ENCODE measurements at places on chromosomes 3 and 15.
A peak's percentile ranks its signal among the peaks of the same experiment; 100 is the strongest.

DNA sequence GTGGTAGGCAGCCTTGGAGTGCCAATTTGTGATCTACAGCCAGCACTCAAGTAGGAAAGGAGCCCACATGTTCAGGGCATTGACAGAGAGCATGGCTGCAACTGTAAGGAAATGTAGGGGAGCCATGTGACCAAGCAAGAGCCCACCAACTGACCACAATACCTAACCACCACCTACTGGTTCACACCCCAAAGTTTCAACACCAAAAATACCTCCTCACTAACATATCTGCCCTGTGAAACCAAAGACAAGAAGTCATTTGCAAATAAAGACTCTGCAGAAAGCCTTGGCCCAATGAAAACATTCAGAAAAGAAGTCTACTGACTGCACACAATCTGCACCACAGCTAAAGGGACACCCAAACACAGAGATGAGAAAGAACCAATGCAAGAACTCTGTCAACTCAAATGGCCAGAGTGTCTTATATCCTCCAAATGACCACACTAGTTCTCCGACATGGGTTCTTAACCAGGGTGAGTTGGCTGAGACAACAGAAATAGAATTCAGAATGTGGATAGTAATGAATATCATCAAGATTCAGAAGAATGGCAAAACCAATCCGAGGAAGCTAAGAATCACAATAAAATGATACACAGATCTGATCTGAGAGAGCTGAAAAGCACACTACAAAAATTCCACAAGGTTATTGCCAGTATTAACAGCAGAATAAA lies 40.6 kb downstream of the SLC9C1 start:
- DNase-seq = peak; percentile 61

DNA sequence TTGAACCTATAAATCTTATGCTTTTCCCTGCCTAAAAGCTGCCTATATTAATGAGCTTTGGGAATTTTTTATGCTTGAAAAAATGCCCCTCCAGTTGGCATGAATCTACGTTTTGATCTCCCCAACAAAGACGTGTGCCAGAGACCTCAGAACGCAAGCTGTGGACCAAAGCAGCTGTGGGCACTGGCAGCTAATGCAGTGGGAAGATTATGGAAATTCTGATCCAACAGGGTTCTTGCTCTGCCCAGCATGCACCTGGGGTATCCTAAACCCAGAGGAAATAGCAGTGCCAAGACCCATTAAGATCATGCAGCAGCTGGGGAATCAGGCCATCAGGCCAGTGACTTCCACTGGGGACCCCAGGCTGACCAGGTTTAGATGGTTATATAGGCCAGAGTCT lies 423.0 kb downstream of the ZBBX start:
- DNase-seq = no peak

- DNase-seq = no peak
Observed at GRCh38 chr3:51711352-51712037, 4.6 kb downstream of the GRM2 start.

DNA sequence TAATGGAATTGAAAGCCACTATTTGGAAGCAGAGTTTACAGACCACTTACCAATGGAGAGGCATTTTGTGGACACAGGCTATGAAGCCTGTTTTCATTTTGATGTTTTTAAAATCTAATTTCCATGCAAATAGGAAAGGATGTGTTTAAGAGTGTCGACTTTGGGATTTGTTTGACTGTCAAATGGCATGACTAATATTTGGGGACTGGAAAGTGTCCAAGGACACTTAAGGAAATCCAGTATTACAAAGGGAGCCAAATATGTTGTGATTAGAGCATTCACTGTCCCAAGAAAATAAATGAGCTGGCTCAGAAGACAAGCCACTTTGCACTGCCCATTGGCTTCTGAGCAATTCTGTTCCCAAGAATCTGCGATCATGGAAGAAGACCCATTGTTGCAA lies 34.0 kb upstream of the SLC6A11 start:
- DNase-seq = no peak

GRCh38 chr15:101545548-101546505 lies 56.3 kb upstream of the PCSK6 start:
- no peak for DNase-seq

GRCh38 chr3:175383813-175384212 lies 524.7 kb downstream of the NAALADL2 start:
- DNase-seq = no peak

DNA sequence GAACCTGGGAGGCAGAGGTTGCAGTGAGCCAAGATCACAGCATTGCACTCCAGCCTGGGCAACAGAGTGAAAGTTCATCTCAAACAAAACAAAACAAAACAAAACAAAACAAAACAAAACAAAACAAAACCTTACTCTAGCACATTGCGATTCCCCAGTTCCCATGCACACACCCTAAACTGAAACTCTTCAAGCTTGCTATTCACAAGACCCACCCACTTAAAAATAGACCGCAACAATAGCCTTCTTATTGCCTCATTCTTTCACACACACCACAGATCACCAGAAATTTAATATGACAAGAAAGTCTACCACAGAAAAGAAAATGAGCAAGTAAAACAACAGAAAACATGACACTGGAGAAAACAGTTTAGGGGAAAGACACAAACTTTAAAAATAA lies 598.4 kb downstream of the FHIT start:
- no peak for DNase-seq
